A549 treated with DMSO at 1 μM for 4 hours (cell line): ENCODE measurements at places on chromosomes 3 and 15. TPM values are rescaled to one million over a fixed set of nuclear protein-coding genes. Genes with fewer than 3 reads are reported as not detected.

Gene CA12
- 148 to 178 TPM (median 172 TPM) in 5 replicates for total RNA-seq

Gene UPK1B
- total RNA-seq: 9.5 to 14.2 TPM (median 12.1 TPM) in 5 replicates

Gene LRRIQ4
- total RNA-seq: not detected in 5 replicates

Gene SPTBN5
- total RNA-seq: 0.25 to 0.39 TPM (median 0.27 TPM) in 5 replicates

Gene MME
- not detected in 5 replicates for total RNA-seq
